ENCODE measurements at places on chromosomes 11 and 22. TPM values are rescaled to one million over a fixed set of nuclear protein-coding genes. Genes with fewer than 3 reads are reported as not detected.

The INS gene
- not detected for total RNA-seq

The TMEM109 gene
- 110 TPM for total RNA-seq

The XPNPEP3 gene
- total RNA-seq, result 11.3 TPM

The MS4A7 gene
- not detected for total RNA-seq

The CXCR5 gene
- 0.86 TPM for total RNA-seq

The RRP8 gene
- total RNA-seq, result 24.4 TPM

The IFITM10 gene
- 1.3 TPM for total RNA-seq

The LIF gene
- total RNA-seq, result 94.6 TPM

The OR8G5 gene
- total RNA-seq, result not detected

The DLG2 gene
- 1.3 TPM for total RNA-seq

The OR5B21 gene
- 0.35 TPM for total RNA-seq

The CCDC81 gene
- total RNA-seq, result 0.53 TPM

The CNIH2 gene
- total RNA-seq, result 1.9 TPM

The TPBGL gene
- total RNA-seq, result 0.38 TPM

The OR4A47 gene
- total RNA-seq, result not detected

The PRR33 gene
- 0.08 TPM for total RNA-seq

The SERPING1 gene
- 0.55 TPM for total RNA-seq

The LRRC56 gene
- total RNA-seq, result 2.5 TPM

Measured in activated CD4-positive, alpha-beta memory T cell treated with anti-CD3 and anti-CD28 coated beads, Interleukin-2, amount 10 ng/mL, durations not matched to agents 7 days and 5 days (primary cell).